LHCN-M2 (cell line): ENCODE measurements at places on chromosomes 4 and X.
A peak's percentile ranks its signal among the peaks of the same experiment; 100 is the strongest.

GRCh38 chr4:176376032-176376614 lies 56.4 kb downstream of the SPCS3 start:
- DNase-seq: peak; percentile 29

DNA sequence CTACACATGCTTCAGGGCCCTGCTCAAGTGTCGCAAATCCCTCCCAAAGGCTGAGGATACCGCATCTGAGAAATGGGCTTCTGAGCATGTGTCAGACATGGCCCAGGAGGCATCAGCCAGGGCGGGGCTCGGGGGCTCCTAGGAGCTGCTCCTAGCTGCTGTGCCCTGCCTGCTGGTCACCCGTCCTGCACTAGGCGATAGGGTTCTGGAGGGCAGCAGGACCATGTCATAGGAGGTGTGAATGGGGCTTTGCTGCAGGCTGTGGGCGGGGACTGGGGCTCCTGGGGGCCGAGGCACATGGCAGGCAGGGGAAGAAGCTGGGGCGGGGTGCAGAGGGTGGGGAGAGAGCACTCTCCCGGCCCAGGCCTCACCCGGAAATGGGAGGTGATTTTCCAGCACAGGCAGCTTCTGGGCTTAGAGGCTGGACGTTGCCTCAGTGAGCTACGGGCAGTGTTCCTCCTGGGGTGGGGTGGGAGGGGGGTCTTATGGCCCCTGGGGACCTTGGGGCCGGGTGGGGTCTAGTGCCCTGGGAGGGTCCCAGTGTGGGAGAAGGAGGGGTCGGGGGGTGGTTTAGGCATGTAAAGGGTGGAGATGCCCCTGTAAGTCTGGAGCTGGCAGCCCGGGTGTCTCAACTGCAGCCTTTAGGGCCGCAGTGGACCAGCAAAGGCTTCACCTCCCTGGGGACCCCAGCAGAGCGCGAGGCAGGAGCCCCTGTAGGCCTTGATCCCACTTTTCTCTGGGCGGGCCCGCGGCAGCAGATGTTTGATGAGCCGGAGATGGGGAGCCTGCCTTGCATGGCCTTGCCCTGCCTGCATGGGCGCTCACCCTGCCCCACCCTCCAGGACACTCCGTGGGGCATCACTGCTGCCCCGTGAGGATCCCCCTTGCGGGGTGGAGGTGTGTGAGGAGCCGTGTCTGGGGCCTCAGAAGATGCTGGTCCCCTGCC lies 98.6 kb upstream of the LRPAP1 start:
- DNase-seq: no peak

- peak; percentile 29 for DNase-seq
Measured at GRCh38 chr4:123406872-123407271, 10.3 kb downstream of the SPRY1 start.

DNA sequence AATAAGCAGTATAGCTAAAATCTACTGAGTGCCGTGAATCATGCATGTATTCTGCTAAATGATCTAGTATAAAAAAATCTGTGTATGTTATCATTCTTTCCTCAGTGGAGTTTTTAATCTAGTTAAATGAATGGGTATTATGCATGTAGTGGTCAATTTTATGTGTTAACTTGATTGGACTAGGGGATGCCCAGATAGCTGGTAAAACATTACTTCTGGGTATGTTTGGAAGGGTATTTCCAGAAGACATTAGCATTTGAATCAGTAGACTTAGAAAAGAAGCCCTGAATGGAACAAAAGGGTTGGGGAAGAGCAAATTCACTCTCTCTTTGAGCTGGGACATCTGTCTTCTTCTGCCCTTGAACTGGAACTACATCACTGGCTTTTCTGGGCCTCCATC lies 34.5 kb upstream of the SPRY1 start:
- no peak for DNase-seq

GRCh38 chrX:39705290-39705689 lies 392.5 kb downstream of the BCOR start:
- DNase-seq: peak; percentile 76

- DNase-seq: no peak
Measured at GRCh38 chrX:16039363-16039762, 84.0 kb upstream of the GRPR start.

GRCh38 chr4:174702979-174703478 lies 126.0 kb downstream of the GLRA3 start:
- DNase-seq: no peak

GRCh38 chrX:41912923-41913322 lies 10.4 kb downstream of the CASK start:
- DNase-seq: peak; percentile 12

DNA sequence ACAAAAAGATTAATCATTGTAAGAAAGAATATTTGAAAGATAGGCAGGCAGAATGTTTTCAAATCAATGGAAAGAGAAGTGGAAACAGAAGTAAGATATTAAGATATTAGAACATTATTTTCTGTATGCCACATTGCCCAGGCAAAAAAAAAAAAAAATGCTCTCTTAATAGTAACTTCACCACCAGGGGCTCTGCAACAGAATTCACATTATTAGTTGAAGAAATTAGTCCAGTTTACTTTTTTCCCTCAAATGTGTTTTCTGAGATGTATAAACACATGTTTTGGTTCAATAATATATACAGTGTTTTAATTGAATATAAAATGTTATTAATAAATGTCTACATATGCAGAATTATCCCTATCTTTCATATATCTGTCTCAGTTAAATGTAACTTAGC lies 78.0 kb upstream of the ADAD1 start:
- DNase-seq: no peak

DNA sequence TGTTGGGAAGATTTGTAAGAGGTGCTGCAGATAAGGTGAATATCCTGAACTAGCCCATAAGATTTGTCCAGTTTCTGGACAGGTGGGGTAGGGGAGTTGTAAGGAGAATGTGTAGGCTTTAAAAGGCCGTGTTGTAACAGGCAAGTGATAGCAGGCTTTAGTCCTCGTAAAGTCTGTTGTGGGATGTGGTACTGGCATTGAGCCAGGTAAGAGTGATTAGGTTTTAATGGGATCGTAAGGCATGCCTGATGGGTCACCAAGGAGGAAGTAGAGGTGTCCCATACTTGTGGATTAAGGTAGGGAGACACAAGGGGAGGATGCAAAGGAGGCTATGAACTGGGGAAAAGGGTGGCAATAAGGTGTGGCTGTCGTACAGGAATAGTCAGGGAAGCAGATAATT lies 256.9 kb upstream of the DKK2 start:
- no peak for DNase-seq

DNA sequence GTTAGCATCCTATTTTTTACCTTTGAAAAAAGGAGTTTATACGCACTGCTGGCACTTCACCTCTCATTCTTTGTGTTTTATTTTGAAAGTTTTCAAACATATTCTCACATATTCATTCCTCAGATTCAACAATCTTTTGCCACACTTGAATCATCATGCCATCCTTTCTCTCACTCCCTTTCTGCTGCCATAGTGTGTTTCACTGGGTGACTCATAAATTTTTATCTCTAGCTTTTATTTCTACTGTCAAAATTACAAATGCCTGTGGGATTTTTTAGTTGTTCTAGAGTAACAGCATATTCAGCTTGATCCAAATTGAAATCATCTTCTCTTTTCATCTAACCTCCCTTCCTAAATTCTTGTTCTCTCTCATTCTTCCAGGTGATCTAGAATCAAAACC lies 28.0 kb downstream of the MFSD8 start:
- peak; percentile 48 for DNase-seq

DNA sequence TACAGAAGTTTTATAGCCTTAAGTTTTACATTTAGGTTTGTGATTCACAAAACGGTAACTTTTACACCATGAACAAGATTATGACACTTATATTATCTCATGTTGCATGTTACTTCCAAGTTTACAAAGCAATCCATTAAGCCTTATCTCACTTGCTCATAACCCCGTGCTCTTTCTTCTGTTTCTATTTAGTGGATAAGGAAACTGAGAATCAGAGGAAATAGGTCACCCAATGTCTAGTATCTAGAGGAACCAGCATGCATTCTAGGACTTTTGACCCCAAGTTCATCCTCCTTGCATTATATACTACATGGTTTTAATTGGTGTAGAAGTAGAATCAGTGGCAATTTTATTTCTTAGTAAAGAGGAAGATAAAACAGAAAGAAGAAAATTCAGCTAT lies 67.0 kb upstream of the ANXA3 start:
- DNase-seq: no peak

- DNase-seq: no peak
Measured at GRCh38 chrX:15150586-15150985, 119.3 kb downstream of the ASB9 start.

- no peak for DNase-seq
Measured at GRCh38 chr4:87081826-87082225, 138.6 kb downstream of the KLHL8 start.

DNA sequence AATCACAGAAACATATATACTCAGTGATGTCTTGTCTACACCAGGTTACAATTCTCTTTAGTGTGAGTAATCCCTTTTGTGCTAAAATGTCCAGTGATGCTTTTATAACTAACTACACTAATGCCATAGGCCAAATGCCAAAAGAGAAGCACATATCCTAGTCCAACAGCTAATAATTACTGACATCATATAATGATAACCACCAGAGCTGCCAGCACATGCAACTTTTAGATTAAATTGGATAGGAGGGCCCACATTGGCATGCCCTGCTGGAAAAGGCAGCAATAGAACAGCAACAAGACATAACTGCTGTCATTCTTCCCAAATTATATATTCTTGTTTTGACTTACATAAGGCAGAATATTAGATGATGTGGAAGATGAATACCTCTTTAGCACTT lies 238.8 kb downstream of the KCNIP4 start:
- no peak for DNase-seq

GRCh38 chr4:65592089-65592488 lies 78.2 kb downstream of the EPHA5 start:
- DNase-seq: no peak

DNA sequence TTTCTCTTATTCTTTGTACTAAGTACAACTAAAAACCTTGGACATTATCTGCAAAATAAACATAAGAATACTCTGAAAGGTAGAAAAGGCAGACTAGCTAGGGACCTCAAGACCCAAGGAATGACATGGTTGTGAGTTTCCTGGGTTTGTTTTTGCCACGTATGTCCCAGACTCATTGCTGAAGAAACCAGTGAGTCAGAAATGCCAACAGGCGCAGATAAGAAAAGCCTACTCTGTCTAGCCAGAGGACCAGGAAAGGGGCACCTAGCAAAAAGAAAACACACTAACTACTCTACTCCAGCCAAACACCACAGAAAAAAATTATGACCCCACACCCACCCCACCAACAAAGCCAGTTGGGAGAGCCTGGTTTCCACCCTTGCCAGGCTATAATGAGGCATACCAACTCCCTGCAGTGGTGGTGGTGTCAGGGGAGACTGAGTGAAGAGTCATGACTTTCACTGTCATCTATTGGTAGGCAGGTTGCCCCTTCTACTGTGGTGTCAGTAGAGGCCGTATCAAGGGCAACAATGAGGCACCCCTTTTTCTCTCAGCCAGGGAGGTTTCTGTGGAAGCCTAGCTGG lies 10.9 kb downstream of the MTMR1 start:
- peak; percentile 56 for DNase-seq

DNA sequence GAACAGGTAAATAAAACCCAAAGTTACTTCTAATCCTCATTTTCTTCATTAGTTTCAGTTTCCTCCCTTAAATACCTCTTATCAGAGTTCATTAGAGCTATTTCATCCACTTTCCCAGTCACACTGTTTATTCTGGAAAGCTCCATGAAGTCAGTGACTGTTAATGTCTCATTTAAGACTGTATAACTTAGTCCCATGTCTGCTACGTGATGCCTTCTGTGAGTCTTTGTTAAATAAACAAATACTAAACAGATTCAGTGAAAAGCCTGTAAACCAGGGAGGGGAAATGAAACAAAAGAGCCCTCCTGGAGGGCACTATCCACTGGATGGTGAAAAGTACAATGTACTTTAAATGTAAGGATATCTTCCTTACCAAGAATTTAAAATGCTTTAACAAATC lies 24.7 kb downstream of the ACE2 start:
- no peak for DNase-seq

GRCh38 chr4:115152081-115152480 lies 38.7 kb upstream of the NDST4 start:
- DNase-seq: no peak

GRCh38 chrX:138011468-138011867 lies 445.5 kb downstream of the ZIC3 start:
- DNase-seq: no peak

- no peak for DNase-seq
Measured at GRCh38 chr4:5374592-5374991, 323.3 kb downstream of the STK32B start.

DNA sequence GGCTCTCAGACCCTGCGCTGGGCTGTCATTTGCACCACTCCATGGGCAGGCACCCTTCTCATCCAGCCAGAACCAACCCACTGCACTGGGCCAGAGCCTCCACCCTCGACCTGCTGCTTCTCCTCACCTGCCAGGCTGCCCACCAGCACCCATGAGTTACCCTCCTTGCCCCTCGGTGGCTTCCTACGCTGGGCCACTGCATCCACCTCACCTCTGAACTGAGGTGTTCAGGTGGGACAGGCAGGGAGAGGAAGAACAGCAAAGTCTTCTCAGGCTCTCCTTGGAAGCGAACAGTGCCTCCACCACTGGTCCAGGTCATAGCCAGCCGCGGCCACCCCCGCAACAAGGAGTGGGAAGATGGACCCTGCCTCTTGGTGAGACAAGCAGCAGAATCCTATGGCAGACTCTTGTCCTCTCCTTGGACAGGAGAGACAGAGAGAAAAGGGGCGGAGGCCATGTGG lies 32.4 kb upstream of the HMX1 start:
- no peak for DNase-seq

- no peak for DNase-seq
Measured at GRCh38 chr4:172546782-172547181, 621.8 kb upstream of the GALNT7 start.

GRCh38 chrX:50726296-50726695 lies 87.7 kb downstream of the SHROOM4 start:
- no peak for DNase-seq

DNA sequence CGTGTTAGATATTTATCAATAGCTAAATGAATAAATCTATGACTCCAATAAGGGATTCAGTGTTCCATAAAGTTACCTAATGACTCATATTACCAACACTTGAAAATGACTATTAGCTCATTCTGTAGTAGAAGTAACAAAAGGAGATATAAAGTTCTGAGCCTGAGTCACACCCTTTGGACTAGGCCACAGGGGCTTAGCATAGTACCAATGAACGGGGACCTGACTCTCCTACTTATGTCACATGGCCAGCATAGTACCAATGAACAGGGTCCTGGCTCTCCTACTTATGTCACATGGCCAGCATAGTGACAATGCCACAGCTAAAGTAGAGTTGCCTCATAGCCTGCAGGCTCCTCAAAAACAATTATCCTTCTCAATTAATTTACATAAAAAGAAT lies 43.7 kb downstream of the MAGEB16 start:
- DNase-seq: no peak

DNA sequence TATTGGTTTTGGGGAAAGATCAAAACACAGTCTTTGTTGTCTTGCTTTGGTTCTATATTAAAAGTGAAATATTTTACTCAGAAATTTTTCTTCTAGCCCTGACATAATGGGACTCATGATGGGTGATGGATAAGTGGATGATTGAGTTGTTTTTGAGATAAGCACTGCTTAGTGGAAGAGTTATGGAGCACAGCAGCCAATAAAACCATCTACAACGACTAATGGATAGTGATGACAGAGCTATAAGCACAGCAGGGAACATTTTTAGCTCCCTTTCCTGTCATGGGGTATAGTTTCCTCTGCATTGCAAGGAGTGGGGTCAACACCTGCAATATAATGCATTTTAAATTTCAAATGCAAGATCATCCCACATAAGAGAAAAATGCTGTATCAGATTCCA lies 812.4 kb downstream of the STPG2 start:
- DNase-seq: no peak

- DNase-seq: no peak
Measured at GRCh38 chr4:101850698-101851097, 60.2 kb downstream of the BANK1 start.

- no peak for DNase-seq
Measured at GRCh38 chrX:38561951-38562719, 793 bp downstream of the TSPAN7 start.
